ENCODE measurements at places on chromosomes 5 and 9. TPM values are rescaled to one million over a fixed set of nuclear protein-coding genes. Genes with fewer than 3 reads are reported as not detected.

The IL13 gene
- not detected for polyA plus RNA-seq

- DNase-seq = no peak
Measured at GRCh38 chr9:111253742-111254437, 76.1 kb downstream of the OR2K2 start.

GRCh38 chr9:70587201-70587600, 172.7 kb upstream of the KLF9 start:
- DNase-seq = no peak

The CCDC180 gene
- 2.6 TPM for polyA plus RNA-seq

Measured in H1 (cell line).